ENCODE measurements at places on chromosomes 7 and 10.

GRCh38 chr10:61175316-61175715, 231.3 kb upstream of the RHOBTB1 start:
- DNase-seq, result peak; percentile 12

- no peak for DNase-seq
These were observed 6.3 kb upstream of the XPNPEP1 start for GRCh38 chr10:109929501-109930219.

DNA sequence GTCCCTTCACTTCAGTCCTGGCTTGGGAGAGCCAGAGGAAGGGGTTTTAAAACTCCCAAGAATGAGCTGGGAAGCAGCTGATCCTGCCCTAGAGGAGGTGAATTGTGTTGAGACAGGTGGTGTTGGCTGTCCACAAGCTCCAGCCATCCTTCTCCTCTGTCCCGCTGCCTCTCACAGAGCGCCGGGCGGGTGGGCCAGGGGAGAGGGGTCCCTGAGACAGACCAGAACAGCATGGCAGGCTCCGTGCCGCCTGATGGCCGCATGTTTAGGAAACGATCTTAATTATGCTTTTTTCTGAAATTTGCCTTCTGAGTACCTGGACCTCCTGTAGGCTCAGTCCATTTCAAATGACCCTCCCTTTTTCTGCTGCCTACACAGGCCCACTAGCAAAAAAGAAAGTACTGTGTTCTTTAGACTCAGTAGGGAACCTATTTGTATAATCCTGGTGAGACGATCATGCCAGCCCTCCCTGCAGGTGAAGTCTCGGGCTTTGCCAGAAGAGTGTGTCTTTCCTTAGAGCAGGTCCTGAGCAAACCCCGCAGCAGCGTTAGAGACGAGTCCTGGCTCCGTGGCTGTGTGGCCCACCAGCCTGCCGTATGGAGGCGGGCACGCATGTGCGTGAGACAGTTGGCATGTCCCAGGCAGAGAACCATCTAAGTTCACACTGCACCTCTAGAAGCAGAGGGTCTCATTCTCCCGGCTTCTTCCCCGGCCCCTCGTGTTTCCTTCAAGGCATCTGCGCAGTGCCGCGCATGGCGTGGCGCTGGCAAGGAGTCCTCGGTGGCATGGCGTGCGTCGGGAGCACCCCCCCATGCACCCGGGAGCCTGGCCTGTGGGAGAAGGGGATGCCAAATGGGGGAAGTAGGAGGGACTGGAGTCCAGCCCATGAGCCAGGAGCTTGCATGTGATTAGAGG, 26.3 kb upstream of the PWWP2B start:
- DNase-seq, result no peak

GRCh38 chr7:139827042-139827441, 2.0 kb upstream of the TBXAS1 start:
- no peak for DNase-seq

- no peak for DNase-seq
These were observed 99.0 kb downstream of the AGMO start for GRCh38 chr7:15462721-15463389.

DNA sequence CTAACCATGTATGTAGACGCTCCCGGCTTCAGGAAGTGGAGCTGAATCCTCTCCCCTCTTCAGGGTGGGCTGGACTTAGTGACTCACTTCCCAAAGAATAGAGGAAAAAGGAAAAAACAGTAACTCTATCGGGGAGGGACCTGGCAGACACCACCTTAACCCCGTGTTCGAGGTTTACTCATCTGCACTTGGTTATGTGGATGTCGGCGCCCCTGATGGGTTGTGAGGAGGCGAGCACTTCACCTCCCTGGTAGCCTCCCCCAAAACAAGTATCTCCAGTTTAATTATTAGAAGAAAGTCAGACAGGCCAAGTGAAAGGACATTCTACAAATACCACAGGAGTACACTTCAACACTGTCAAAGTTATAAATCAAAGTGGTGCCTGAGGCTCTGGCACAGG, 559.7 kb downstream of the TCERG1L start:
- DNase-seq, result no peak

- no peak for DNase-seq
These were observed 13.2 kb upstream of the UNCX start for GRCh38 chr7:1219498-1219897.

DNA sequence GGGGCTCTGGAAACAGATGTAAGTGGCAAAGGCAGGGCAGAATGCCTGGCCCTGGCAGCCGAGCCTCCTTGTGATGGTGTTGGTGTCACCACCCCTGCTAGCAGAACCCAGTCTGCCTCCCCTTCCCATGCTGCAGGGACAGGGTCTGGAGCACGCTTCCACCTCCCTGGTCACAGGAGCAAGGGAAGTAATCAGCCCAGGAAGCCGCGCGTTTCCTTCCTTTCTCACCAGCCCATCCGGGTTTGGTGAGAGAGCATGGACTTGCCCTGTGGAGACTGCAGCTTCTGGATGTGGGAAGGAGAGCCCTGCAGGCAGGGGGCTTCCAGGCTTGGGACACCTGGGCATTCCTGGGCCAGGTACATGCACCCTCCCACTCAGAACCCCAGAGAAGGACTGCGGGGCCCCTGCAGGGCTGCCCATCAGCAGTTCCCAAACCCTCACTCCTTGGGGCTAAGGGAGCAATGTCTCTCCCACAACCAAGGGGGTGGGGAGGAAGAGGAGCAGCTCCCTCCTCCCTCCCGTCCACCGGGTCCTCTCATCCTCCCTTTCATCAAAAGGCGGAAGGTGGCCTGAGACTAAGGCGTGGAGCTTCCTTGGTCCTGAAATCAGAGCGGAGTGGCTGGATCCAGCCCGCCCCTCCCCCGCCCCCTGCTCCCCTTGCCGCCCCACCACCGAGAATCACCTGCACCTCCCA, 1.8 kb downstream of the MMRN2 start:
- no peak for DNase-seq

- DNase-seq, result no peak
These were observed 33.6 kb downstream of the PALD1 start for GRCh38 chr10:70512149-70512639.

- peak; percentile 63 for DNase-seq
These were observed 315.3 kb downstream of the SNX13 start for GRCh38 chr7:17625043-17625442.

- DNase-seq, result no peak
These were observed 65.8 kb upstream of the C10orf120 start for GRCh38 chr10:122765412-122765811.

DNA sequence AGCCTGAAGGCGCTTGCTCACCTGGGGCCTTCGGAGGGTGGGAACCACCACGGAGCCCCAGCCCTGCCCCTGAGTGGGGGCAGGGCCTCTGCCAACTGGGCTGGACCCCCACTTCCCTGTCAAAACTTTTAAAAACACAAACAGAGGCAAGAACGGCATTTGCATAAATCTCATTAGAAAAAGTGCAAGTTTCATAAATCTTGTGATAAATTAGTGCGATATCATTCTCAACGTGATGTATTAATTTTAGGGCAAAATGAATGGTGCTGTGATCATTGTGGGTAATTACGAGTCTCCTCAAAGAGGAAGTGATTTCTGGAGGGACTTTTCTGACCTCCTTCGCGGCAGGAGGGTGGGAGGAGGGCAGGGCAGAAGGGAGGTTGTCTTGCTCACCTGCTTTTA, 98.3 kb downstream of the CDH23 start:
- no peak for DNase-seq
